ENCODE measurements at places on chromosomes 2 and 18.

DNA sequence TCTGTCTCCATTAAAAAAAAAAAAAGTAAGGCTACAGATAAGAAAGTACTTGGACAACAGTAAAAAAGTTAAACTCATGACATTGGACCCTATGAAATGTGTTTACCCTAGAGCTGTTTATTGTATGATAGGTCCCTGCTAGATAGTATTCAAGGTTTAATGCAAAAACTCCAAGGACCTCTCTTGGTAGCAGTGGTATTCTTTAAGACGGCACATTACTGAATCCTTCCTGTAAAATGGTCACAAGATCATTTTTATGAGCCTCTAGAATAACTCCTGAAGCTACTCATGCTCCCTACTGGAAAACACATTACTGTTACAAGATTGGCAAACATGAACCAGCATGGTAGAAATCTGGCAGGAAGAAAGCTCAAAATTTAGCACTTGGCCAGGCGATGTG is 38.8 kb downstream of the GALM start:
- DNase-seq = no peak

- DNase-seq = no peak
These were observed 22.8 kb downstream of the ICA1L start for GRCh38 chr2:202848813-202849212.

- DNase-seq = no peak
These were observed 6.0 kb downstream of the TXNL1 start for GRCh38 chr18:56632070-56633022.

DNA sequence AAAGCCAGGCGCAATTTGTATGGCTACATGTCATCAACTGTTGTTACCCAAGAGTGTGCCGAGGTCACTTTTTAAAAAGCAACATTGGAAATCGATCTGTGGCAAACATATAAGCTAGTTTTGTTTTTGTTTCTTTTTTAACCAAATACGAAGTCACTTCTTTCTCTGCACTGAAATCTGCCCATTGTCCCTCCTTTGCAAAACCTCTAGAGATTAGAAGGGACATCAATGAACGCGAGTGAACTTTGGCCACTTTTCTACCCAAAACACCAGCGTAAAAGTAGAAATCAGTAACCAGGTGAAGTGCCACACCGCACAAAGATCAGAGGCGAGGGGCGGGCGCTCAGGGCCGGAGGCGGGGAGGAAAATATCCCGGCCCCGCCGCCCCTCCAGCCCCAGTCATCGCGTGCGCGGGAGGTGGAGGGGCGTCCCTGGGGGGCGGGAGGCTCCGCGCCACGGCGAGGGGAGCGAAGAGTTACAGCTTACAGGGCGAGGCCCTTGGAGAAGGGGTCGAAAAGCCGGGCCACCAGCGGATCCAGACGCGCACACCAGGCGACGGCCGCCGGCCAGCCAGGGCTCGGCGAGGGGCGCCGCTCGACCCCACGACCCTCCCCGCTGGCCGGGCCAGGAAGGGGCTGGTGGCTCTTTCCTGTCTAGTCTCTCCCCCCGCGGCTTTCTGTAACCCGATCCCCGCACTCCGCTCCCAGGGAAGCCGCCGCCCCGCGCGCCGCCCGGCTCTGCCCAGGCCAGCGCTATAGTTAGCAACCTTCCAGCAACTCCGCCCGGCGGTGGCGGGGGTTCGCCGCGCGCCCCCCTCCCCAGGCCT is 993 bp downstream of the RBMS1 start:
- DNase-seq = no peak

DNA sequence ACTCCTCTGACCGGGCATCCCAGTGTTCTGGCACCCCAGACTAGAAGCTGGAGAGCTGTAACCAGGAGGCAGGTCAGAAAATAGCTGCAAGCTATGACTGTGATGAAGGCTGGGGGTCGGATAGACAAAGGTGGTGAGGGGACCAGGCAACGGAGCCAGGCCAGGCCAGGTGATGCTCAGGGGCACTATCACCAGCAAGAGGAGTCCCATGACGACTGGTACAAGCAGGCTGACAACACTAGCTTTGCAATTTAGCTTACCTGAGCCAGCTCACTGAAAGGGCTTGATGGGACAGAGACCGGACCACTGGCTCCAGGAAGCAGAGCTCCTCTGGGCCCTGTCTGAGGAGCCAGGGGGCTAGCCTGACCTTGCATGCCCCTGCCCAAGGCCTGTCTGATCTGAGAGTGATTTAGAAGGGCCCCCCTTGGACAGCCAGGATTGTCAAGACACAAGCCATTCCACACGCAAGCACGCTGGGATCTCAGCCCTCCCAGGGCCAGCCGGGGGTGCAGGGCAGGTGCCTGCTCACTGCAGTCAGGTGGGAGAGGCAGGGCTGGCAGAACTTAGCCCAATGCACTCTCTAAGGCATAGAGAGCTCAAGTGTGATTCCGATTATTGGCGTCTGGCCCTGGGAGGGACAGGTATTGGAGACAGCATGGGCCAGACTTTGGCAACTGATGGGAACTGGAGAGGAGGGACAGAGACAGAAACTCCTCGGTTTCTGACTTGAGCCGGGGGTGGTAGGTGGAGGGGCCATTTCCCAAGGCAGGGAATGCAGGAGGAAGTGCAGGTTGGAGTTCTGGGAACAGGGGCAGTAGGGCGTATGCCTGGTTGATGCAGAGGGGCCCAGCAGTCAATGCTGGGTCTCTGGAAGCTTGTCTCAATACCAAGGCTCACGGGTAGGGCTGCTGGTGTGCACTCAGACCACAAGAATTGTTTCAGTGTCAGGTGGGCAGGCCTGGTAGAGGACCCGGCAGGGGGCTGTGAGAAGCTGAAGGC is 47.7 kb downstream of the MYO7B start:
- no peak for DNase-seq

- no peak for DNase-seq
These were observed 102.9 kb downstream of the KLHL29 start for GRCh38 chr2:23487735-23488492.

DNA sequence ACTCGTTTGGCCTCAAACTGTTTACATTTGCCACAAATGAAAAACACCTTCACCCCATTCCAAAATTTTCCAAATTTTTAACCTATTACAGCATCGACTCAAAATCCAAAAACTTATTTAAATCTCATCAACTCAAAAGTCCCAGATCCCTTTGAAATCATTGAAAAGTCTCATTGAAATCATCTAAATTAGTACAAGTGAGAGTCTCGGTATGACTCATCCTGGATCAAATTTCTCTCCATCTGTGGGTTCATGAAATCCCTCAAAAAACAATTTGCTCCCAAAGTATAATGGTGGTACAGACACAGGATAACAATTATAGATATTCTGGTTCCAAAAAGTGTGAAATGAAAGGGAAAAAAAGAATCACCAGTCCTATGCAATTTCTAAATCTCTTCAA is 65.1 kb downstream of the LRP1B start:
- no peak for DNase-seq

DNA sequence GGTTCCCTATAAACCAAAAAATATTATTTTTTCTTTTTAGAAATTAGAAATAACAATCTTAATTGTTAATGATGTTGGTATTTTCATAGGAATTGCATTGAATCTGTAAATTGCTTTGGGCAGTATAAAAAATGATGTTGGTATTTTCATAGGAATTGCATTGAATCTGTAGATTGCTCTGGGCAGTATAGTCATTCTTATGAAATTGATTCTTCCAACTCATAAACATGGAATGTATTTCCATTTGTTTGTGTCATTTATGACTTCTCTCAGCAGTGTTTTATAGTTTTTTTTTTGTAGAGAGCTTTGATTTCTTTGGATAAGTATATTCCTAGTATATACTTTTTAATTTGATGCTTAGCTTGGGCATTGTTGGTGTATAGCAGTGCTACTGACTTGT is 82.0 kb upstream of the NT5C1B start:
- no peak for DNase-seq

DNA sequence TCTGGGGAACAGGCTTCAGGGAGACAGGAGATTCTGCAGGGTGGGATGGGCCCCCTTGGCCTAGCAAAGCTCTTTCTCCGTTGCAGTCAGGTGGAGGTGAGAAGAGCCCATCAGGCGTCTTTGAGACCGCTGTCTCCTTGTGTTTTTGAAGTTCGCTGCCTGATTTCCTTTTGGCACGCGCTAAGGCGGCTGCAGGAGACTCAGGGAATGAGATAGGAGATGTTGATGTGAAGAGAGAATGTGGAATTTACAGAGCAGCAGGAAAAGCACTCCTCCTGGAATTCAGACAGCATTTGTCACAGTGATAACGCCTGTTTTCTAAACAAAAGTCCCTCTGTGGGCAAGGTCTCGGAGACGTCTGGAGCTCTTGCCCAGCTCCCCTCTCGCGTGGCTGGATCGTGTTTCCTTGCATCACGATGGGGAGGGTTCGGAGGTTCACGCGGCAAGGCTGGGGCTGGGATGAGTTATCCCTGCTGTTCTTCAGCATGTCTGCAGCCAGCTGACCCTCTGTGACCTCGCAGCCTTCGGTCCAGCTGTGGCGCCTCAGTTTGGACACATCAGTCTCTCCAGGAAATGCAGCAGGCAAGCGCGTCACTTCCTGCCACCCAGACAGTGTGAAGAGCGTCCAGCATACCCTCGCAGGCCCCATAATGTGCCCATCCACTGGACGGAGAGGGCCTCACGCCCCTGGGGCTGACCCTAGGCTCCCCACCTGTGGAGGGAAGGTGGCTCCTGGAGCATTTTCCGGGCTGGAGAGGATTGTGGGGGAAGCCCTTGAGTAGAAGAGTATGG is 30.2 kb downstream of the GLI2 start:
- DNase-seq = no peak

GRCh38 chr2:7452110-7452876 is 535.1 kb downstream of the RNF144A start:
- DNase-seq = no peak

DNA sequence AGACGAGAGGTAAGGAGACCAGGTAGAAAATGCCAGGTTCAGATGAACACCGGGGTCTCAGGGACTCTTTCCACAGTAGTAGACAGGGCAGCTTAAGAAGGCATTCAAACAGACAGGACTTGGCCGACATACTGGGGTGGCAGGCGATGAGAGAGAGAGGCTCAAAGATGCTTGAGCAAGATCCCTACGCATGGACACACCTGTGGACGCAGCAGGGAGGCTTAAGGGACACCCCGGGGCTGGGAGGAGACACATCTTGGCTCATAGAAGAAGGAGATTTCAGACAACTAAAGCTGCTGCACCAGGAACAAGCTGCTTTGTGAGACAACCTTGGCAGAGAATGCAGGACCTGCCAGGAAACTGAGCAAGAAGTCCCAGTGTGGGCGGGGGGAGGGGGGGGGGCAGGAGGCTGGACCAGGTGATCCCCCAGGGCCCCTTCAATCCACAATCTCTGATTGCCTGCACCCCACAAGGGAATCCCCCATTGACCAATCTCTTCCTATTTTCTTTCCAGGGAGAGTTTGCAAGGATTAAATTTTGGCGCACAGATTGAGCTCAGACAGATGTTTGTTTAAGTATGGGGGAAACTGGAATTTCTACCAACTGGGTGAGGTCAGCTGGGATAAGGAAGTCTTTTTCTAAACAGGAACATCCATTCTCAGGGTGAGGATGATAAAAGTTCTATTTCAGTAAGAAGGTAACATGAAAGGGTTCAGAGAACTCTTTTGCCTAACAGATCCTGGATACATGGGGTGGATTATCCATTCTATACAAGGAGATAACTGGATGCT is 400.7 kb downstream of the NBAS start:
- no peak for DNase-seq

DNA sequence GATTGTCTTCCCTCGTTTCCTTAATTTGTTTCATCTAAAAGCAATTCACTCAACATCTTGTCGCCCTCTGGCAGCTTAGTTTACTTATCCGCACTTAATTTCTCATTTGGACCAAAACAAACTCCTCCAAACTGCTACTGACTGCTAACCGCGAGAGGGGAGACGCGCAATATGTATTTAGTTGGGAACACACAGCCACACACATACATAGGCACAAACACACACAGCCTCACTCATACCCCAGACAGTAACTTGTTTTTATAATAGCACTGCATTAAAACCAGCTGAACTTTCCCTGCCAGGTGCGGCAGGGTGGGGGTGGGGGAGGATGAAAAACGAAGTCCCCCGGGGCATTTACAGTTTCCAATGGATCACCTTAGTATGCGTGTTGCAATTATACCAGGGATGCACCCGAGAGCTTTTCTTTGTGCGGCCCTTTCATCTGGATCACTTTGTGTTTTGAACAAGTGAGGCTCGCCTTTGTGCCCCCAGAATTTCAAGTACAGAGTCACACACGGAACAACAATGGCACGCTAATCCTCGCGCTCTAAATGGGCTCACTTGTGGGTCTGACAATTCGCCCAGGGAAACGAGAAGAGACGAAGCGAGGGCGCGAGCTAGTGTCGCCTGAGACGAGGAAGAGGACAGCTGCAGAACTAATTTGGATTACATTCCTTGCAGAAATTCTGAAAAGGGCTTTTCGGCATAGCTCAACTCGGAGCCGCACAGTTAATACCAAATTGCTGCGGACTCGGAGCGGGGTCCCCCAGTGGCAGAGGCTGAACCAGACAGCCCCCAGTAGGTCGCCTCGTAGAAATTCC is 2.4 kb downstream of the ERBB4 start:
- DNase-seq = peak; percentile 40

DNA sequence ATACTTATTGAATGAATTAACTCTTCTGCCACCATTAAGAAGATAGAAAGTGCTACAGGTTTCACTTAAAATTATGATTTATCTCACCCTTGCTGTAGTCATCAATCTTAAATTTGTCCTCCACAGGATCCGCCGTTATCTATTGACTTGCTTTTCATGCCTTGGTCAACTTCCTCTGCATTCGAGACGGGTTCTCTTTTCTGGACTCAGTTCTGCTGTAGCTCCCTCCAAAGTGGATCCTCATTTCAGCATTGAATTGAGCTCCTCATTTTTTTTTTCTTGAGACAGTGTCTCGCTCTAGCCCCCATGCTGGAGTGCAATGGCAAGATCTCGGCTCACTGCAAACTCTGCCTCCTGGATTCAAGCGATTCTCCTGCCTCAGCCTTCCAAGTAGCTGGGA is 27.6 kb downstream of the INPP5D start:
- DNase-seq = no peak

DNA sequence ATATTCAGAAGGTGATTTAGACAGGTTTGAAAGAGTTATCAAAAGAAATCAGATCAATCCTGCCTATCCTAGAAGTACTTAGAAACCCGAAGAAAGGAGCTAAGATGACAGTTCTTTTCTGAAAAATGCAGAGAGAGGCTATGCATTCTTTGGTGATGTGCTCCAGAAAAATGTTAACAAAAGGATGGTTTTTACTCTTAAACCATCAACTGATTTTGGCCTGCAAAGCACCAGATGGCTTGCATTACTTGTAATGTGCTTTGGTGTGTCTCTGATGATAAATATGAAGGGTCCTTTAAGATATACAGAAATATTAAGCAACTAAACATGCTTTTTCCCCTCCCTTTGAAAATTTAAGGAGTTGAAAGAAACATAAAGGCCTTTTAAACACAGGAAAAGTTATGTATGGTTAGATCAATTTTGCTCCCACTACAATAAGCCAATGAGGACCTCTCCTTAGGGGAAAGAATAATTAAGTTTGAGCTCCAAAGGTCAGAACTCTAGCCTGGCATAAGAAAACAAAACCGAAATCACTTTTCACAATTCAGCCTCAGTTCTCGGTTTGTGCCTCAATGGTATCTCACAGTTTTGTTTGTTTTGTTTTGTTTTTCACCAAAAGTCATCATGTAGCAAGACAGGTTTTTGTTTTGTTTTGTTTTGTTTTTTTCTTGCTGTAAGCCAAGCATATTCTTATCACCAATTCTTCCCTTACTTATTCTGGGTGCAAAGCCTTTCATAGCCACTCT is 302.4 kb upstream of the NT5C1B start:
- no peak for DNase-seq

- no peak for DNase-seq
These were observed 332.6 kb downstream of the KIAA1328 start for GRCh38 chr18:37161491-37161890.

- no peak for DNase-seq
These were observed 397.9 kb upstream of the HNMT start for GRCh38 chr2:137566387-137566786.

- DNase-seq = no peak
These were observed 72.1 kb upstream of the ZFP36L2 start for GRCh38 chr2:43298500-43298899.

Measured in anterior cingulate cortex (tissue), 58 donors.